Stimulated activated CD4-positive, alpha-beta T cell treated with anti-CD3 and anti-CD28 coated beads, Interleukin-1b, Interleukin-23, amount 100 ng/mL, for 4 hours (primary cell): ENCODE measurements at places on chromosomes 12 and 14.
A peak's percentile ranks its signal among the peaks of the same experiment; 100 is the strongest.

DNA sequence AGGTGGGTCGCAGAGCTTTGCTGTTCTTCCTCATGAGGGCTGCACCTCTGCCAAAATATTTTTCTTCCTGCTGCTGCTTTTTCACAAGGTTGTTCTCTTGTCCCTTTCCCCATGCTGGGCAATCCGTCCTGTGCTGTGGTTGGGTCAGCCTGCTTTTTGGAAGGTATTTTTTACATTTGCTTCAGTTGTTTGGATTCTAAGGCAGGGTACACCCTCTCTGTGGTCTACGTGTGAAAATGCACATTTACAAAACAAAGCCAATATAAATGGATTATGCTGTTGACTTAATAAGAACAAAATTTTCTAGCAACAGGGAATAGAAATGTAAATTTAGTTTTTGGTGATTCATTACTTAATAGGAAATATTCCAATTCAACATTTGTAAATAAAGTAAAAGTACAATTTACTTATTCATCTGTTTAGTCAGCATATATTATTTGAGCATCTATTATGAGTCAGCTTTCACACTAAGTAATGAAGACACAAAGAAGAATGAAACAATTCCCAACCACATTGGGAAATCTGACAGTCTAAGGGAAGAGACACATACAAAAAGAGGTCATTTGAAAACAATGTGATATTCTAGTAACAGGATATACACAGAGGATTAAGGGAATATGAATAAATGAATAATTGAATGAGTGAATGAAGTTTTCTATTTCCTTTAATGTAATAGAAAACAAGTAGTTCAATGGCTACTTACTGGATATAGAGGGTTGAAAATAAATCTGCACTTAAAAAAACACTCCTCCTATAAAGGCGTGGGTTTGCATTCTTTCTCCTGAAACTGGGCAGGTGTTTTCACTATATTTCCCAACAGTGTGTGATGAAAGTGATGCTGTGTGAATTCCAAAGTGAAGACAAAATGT lies 94.6 kb upstream of the PRICKLE1 start:
- no peak for DNase-seq

- no peak for DNase-seq
Observed at GRCh38 chr12:108180255-108181094, 51.4 kb downstream of the WSCD2 start.

- no peak for DNase-seq
Observed at GRCh38 chr14:95195031-95195430, 37.7 kb upstream of the DICER1 start.

- DNase-seq, result no peak
Observed at GRCh38 chr12:113191227-113191626, 5.7 kb downstream of the RITA1 start.

- DNase-seq, result no peak
Observed at GRCh38 chr12:132161036-132161781, 17.0 kb downstream of the NOC4L start.

DNA sequence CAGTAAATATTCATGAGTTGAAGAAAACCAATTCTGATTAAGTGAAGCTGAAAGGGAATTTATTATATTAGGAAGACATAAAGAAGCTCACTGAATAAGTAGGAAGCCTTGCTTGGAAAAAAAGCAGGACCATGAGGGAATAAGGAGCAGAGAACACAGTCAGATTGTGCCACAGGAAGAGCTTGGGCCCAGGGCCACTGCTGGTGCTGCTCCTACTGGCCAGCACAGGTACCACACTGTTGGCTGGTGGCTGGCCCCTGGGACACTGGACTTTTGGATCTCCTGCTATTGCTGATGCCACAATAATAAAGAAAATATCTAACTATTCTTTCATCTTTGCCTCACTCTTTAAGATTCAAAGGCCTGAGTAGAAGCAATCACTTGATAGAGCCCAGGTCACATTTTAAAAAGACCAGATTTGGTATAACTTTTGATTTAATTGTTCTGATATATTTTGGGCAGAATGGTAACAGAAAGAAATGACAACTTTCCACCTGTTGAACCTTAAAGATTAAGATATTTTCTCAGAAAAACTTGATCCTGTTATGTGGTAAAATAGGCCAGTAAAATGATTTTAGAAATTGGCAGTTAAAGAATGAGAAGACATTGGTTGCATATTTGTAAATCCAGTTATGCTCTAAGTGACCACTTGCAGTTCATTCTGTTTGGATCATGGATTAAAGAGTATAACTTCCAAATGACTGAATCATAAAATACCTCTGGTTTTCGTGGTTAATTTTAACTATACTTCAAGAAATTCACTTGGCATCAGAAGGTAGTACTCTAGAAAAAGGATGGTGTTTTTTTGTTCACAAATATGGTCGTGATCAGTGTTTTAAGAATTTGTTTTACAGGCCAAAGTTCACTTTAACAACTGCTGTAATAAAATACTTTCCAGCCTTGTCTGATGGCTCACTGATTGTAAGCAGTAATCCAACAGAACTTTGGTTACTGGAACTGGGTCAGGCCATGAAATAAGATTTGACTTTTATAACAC lies 68.3 kb downstream of the DERA start:
- no peak for DNase-seq

GRCh38 chr12:25775968-25776367 lies 182.5 kb upstream of the RASSF8 start:
- no peak for DNase-seq

GRCh38 chr12:111692575-111693210 lies 6.8 kb downstream of the ACAD10 start:
- no peak for DNase-seq

GRCh38 chr12:57722716-57723629 lies 15.6 kb downstream of the AGAP2 start:
- DNase-seq, result no peak

- no peak for DNase-seq
Observed at GRCh38 chr14:18688346-18688745, 87.4 kb downstream of the OR11H12 start.

DNA sequence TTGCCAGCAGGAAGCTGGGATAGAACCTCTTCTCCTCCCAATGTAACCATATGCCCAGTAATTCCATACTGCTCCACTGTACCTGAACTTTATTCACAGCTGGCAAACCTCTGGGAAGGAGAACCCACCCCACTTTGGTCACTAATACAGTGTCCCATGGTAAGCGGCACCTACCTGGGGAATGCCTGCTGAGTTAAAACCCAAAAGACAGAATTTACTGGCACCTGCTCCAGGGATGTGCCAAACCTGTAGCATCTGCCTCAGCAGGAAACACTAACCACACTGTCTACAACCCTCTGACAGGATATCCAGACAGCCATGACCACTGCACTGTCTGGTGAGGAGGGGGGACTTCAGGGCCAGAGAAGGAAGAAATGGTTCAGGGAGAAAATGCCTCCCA lies 26.6 kb downstream of the DDX24 start:
- DNase-seq, result no peak

GRCh38 chr14:61326847-61327246 lies 5.5 kb downstream of the PRKCH start:
- DNase-seq, result no peak

GRCh38 chr12:123971770-123972456 lies 718 bp downstream of the CCDC92 start:
- DNase-seq, result peak; percentile 16

GRCh38 chr12:92717202-92717601 lies 14.4 kb downstream of the PLEKHG7 start:
- DNase-seq, result no peak

DNA sequence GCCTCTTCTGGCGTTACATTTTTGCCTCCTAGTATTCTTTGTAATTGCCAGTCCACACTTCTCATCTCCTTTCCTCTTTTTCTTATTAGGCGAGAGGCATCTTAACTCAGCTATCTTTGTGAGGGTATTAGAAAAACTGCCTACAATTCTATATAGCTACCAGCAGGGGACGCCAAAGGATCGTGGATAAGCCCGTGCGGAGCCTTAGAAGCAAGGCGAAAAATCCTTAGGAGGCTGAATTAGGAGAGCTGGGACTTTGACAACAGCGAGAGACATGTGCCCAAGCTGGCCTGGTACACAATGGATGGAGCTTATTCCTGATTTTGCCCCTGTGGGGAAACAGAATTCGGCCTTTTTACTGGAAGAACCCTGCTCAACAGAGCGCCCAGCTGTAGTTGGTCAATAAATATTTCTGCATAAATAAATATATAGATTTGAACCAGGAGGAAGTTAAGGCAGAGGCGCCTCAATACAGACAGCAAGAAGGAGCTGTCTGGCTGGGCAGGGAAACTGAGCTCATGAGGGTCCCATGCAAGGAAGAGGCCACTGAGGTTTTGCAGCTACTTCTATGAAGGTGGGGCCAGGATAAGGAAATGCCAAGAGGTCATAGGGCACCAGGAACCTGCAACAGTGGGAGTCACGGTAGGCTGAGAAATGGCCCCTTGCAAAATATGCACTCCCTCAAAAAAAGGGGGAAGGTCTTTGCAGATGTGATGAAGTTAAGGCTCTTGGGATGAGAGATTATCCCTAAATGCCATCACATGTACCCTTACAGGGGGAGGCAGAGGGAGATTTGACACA lies 14.6 kb upstream of the RBM19 start:
- DNase-seq, result no peak

DNA sequence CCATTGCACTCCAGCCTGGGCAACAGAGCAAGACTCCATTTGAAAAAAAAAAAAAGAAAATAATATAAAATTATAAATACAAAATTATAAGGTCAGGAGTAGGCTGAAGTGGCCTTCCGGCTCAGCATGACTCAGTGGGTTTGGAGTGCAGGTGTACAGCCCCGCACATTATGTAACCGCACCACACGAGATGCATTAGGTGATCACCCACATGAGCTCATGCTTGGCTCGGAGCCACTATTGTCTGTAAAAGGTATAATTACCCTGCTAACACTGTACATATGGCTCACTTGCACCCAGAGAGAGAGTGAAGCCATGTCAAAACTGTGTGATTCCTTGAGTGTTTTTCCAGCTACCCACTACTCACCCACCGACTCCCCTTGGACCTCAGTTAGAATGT lies 557.0 kb downstream of the SLC6A15 start:
- DNase-seq, result no peak

- no peak for DNase-seq
Observed at GRCh38 chr12:110304061-110304551, 23.1 kb downstream of the ATP2A2 start.

- DNase-seq, result no peak
Observed at GRCh38 chr14:77265561-77266335, 5.3 kb downstream of the NGB start.

DNA sequence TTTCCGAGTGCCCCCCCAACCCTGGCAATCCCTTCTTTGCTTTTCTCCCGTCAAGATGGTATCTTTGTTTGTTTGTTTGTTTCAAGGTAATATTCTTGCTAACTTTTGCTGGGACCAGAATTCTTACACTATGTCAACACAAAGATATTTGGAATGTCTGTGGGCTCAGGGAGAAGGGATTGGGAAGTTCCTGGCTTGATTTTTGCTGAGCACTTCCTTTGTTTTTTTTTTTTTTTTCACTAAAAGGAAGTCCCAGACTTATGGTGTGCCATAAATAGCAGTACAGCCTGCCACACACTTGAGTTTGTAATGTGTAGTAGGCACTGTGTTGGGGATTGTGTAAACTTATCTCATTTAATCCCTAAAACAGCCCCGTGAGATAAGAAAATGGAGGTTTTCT lies 11.2 kb upstream of the RNU6-7 start:
- no peak for DNase-seq

DNA sequence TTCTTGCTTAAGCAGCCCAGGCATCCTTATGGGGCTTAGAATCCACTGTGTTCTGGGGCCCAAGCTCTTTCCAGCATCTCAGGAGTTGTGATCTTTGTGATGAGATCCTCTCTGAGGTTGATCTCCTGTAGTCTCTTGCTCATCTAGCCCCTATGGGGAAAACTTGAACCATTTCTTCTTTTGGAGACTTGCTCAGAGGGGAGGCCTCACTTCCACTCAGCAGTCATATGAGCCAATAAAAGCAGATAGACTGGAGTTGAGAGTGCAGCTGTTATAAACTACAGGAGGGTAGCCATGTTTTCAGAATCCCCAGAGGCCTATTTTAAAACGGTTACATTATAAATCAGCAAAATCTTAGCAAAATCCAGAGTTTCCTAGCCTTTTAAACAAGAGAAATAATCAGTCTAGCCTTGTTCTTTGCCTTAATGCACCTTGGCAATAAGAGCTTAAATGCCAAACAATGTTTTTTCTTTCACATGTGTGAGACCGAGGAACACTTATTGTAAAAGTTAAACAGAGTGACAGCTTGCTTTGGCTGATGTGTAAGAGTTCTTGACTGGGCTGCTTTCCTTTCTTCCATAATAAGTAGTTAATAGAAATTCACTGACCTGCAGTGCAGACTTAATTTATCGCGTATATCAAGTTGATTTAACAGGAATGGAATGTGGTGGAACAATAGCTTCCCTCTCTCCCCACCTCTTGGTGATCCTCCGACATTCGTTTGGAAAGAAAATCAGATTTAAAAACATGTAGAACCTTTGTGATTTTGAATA lies 168.3 kb downstream of the NEDD1 start:
- no peak for DNase-seq

GRCh38 chr14:77099425-77100167 lies 1.5 kb downstream of the CIPC start:
- no peak for DNase-seq

DNA sequence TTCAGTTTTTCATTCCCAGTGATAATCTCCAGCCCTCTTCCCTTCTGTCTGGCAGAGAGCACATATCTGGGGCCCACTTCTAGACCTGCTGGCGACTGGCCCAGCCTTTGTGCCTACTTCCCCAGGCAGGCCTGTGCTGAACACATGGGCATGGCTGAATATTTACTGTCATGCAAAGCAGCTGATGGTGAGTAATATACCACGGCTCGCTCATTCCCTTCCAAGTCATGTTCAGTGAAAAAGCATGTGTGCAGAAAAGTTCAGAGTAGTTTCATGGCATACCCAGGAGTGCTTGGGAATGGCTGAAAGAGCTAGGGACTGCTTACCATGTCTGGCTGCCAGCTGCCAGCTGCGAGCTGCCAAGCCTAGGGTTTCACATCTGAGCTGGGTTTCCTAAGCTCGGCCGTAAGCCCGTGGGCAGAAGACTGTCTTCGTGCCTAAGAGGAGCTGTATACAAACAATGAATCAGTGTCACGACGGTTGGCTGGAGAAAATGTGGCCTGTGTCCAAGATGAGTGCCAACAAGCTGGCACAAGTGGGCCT lies 179.9 kb upstream of the PELI2 start:
- no peak for DNase-seq

GRCh38 chr14:54627219-54627539 lies 60.3 kb downstream of the SAMD4A start:
- no peak for DNase-seq

- no peak for DNase-seq
Observed at GRCh38 chr14:30185832-30186231, 258.2 kb upstream of the PRKD1 start.

GRCh38 chr12:52193991-52194390 lies 2.2 kb upstream of the KRT80 start:
- DNase-seq, result no peak

GRCh38 chr12:110137786-110138185 lies 13.6 kb downstream of the IFT81 start:
- DNase-seq, result no peak
